ENCODE measurements at places on chromosomes 2 and 18.
A peak's percentile ranks its signal among the peaks of the same experiment; 100 is the strongest.

DNA sequence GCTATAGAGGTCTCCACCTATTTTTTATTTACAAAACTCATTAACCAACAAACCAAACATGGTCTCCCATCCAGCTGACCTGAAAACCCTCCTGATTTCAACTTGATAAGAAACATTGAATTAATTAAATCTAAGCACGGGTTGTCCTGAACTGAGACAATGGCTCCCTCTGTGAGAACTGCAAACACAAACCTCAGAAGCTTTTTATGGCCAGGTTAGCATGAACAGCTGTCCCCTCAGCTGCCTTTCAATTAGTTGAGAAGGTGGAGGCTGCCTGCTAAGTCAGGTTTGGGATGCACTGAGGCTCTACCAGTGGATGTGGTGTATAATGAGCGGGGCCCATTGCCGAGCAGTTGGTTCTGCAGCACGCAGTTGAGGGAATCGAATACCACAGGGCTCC is 258.5 kb upstream of the DDX18 start:
- DNase-seq: no peak

- peak; percentile 4 for DNase-seq
Measured at GRCh38 chr2:107108556-107108955, 222.6 kb upstream of the ST6GAL2 start.

GRCh38 chr2:125516496-125517109 is 1139.4 kb upstream of the GYPC start:
- DNase-seq: no peak

- DNase-seq: peak; percentile 100
Measured at GRCh38 chr2:33134086-33134771, 187.5 kb downstream of the LTBP1 start.

- DNase-seq: no peak
Measured at GRCh38 chr2:202269585-202269984, 4.0 kb downstream of the NOP58 start.

GRCh38 chr2:212814941-212815340 is 276.3 kb upstream of the ERBB4 start:
- no peak for DNase-seq

- DNase-seq: no peak
Measured at GRCh38 chr2:120857422-120857821, 121.8 kb downstream of the GLI2 start.

DNA sequence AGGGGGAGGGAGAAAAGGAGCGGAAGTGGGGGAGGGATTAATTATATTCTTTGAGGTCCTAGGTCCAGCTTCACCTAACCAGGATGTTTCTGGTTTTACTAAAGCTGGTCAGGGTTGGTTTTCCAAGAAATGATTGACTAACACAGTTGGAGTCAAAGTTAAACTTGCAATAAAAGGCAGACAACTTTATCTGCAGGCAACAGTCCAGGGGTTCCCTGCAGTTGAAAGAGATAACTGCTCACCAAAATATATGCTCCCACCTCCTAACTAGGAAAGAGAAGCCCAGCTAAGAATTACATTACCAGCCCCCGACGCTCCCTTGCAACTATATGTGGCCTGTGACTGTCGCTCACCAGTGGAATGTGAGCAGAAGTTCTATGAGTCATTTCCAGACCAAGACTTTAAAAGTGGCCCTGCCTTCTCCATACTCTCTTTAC is 140.0 kb upstream of the PKDCC start:
- DNase-seq: no peak
